SK-N-SH treated with all-trans-retinoic acid at 6 μM for 48 hours (cell line): ENCODE measurements at places on chromosomes 3 and 15.

GRCh38 chr15:36831125-36831903 is 251.9 kb downstream of the CDIN1 start:
- peak; percentile 81 for ATAC-seq

- ATAC-seq, result no peak
Observed at GRCh38 chr3:120180731-120181412, 86.6 kb upstream of the GSK3B start.

- no peak for ATAC-seq
Observed at GRCh38 chr15:61582092-61582491, 353.0 kb upstream of the RORA start.

DNA sequence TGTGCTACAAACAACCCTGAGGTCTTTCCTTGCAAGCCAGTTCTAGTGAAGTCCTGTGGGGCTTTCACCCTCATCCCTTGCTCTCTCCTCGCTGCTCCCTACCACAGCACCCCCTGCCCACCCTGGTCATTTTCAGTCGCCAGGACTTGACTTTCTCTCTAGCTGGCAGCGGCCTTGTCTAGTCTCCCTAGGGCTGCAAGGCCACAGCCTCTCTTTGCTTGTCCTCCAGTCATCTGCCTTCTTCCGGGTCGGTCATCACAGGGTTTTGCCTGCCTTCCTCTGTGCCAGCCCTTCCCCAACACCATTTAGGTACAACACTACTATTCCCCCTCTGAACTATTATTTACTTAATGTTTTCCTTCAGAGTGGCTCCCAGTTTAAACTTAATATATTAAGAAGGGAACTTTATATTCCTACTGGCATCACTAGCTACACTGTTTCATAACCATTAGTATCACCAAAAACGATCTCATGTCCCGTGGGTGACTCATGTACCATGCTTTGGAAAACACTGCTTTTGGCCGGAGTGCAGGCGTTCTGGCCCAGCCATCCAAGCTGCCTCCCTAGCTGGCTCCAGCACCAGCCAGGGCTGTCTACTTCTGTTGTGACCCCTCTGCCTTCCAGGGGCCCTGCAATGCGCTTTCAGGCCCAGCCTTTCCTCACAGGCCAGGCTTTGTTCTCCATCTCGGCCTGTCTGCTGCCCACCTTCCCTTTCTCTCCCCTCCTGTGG is 21.4 kb downstream of the FAH start:
- ATAC-seq, result peak; percentile 81

GRCh38 chr15:68589783-68590710 is 11.3 kb downstream of the CORO2B start:
- no peak for ATAC-seq

DNA sequence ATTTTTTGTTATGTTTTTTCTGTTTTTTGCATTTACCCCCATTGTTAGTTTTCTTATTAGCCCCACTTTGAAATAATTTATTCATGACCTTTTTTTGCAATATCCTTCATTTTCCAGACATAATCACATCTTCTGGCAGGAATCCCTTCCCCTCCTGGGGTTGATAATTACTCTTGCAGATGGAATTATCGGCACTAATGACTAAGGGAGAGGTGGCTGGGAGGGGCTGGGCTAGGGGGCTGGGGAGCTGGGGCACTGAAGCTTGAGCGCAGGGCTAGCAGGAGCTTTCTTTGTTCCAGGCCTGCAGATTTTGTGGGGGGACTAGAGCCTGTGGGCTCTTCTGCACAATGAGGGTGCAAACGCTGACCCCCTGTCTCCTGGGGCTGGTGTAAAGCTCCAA is 77.8 kb downstream of the RAB11A start:
- ATAC-seq, result no peak

GRCh38 chr15:63539521-63539920 is 35.1 kb downstream of the USP3 start:
- no peak for ATAC-seq

GRCh38 chr3:128274837-128275236 is 121.6 kb downstream of the EEFSEC start:
- ATAC-seq, result no peak; the same call in 2 of the 3 replicates

DNA sequence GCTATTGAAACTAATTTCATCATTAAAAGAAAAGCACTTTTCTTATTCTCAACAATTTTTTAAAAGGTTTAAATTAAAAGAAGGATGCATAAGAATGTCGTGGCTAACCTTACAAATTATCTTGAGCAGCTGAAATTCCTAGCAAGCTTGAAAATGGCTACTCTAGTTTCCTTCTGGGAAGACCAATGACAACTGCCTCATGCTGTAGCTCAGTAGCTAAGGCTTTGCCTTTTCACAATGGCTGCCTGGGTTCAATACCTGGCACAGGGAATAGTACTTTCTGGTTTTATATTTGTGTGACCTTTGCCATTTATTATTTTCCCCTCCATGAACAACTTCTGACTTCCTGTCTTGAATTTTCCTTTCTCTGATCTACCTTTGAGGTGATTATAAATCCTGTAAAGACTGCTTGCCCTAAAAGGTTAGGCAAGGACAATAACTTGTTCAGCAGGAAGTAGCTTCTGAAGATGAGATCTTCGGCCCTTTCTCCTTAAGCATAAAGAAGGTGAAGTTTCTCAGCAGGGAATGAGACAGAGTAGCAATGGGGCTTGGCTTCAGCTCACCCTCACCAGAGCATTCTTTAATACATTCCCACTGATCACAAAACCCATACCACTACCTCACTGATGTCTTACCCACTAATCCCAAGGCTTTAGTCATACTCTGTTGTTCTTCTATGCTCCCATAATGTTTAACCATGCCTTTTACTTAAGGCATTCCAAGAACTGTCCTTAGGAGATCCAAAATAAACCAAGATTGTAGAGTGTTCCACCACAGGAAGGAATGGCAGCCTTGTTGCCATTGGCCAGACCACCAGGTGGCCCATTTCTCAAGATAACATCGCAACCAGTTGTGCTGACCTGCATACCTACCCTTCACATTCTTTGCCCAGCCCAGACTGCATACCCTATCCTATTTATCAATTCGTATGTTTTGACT is 276.8 kb downstream of the ULK4 start:
- no peak for ATAC-seq

DNA sequence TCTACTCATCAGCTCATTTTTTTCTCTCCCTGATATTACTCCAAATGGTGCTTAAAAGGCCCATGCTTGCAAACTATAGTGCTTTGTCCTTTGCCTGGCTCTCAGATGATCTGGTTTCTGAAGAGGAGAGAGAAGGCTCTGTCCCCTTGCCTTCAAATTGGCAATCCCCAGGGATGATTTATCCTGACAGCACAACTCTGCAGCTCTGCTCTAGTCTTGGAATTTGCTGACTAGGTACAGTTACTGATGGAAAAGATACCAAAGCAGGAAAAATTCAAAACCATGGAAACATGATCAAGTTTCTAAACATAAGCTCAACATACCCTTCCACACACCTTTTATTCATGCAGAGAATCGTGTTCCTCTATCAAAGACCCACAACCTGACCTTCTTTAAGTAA is 106.7 kb upstream of the CADPS start:
- ATAC-seq, result no peak; the same call in 2 of the 3 replicates

DNA sequence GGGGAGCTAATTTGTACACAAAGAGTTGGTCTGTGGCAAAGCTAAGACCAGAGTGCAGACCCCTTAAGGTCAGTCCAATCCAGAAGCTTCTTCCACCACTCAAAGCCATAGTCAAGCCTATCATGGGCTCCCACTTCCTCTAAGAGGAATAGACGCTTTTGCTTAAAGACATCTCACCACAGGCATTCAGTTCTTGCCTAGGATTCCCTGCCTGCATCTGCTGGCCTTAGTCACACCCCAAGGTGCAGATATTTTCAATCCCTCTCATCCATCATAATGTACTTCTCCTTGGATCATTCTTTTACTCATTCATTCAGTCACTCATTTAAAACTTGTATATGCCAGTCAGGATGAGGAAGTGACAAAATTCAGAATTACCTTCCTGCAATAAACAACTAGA is 179.6 kb upstream of the STT3B start:
- no peak for ATAC-seq
